ENCODE measurements at places on chromosomes 4 and X. TPM values are rescaled to one million over a fixed set of nuclear protein-coding genes. Genes with fewer than 3 reads are reported as not detected.

Gene SMR3B
- total RNA-seq: not detected

DNA sequence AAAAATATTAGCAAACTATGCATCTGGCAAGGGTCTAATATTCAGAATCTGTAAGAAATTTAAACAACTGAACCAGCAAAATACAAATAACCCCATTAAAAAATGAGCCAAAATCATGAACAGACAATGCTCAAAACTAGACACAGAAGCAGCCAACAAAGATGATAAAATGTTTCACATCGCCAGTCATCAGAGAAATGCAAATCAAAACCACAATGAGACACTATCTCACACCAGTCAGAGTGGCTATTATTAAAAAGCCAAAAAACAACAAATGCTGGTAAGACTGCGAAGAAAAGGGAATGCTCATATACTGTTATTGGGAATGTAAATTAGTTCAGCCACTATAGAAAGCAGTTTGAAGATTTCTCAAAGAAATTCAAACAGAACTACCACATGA, 201.3 kb upstream of the CPEB2 start:
- H3K4me1 ChIP-seq: no peaks in the 10 kb centered on the region
- H3K4me3 ChIP-seq: no peak overlapping the region
- H3K36me3 ChIP-seq: no peaks in the 10 kb centered on the region
- no peak overlapping the region for H3K27ac ChIP-seq
- DNase-seq: no peak

DNA sequence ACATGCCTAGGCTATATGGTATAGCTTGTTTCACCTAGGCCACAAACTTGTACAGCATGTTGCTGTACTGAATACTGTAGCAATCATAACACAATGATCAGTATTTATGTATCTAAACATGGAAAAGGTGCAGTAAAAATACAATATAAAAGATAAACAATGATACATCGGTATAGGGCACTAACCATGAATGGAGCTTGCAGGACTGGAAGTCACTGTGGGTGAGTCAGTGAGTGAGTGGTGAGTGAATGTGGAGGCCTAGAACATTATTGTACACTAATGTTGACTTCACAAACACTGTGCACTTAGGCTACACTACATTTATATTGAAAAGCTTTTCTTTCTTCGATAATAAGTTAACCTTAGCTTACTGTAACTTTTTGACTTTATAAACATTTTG, 45.6 kb upstream of the ANK2 start:
- no peaks in the 10 kb centered on the region for H3K4me1 ChIP-seq
- H3K27ac ChIP-seq: no peak overlapping the region
- no peak overlapping the region for H3K4me3 ChIP-seq

DNA sequence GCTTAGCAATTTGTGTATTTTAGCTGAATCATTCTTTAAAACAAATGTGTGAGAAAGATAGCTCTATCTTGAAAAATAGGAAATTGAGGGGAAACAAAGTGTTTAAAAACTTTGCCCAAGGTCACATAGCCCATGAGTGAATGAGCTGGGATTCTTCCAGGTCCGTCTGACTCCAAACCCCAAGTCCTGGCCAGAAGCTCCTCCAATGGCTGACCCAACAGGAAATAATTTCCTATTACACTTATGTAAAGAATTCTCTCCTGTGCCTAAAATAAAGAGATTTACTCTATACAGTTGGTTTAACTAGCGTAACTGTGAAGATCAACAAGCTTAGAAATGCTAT, 287.6 kb downstream of the ARHGAP24 start:
- H3K36me3 ChIP-seq: no peaks in the 10 kb centered on the region
- no peaks in the 10 kb centered on the region for H3K27me3 ChIP-seq
- H3K4me3 ChIP-seq: peak overlapping the region; percentile 49
- DNase-seq: no peak
- peaks cover 12% of the 10 kb centered on the region for H3K4me1 ChIP-seq

GRCh38 chr4:77450006-77450405, 155.6 kb upstream of the CXCL13 start:
- no peak overlapping the region for H3K27ac ChIP-seq
- no peaks in the 10 kb centered on the region for H3K27me3 ChIP-seq
- H3K4me1 ChIP-seq: peaks cover 6% of the 10 kb centered on the region
- DNase-seq: no peak
- H3K4me3 ChIP-seq: no peak overlapping the region

Measured in thoracic aorta (tissue), 2 donors.